ENCODE measurements at places on chromosomes 1 and 21.

DNA sequence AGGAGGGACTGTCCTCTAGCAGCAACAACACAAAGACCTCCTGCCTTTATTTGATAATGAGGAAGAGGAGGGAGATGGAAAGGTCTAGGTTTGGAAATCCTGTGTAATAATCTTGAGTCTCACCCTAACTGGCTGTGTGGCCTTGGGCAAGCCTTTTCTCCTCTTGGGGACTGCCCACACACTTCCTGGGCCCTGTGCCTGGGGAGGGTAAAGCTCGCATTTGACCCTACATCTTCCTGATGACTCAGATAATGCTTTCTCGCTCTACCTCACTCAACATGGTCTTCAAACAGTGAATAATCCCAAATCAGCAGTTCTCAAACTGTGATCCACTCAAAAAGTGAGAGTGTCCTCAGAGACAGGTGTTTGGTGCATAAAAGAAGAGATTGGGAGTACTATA lies 81.2 kb downstream of the VWA5B1 start:
- no peak for DNase-seq

DNA sequence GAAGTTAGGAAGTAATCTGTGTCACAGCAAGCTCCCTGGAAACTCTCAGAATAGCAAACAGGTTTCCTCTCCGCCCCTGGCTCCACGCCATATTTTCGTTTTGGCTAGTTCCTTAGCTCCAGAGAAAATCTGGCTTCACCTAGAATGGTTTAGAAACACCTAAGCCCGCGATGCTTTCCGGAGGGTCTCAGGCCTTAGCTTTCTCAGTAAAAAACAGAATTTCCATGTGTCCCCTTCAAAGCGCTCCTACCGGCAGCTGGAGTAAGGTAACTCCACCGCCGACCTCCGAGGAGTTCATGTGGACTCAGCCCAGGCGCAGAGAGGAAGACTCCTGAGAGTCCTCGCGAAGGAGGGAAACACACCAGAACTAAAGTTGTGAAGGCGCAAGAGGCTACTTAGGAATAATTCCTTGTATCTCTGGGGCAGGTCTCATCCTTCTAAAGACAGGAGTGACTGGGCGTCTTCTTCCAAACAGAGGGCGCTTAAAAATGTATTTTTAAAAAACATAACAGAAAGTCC lies 406 bp downstream of the KIAA0040 start:
- no peak for DNase-seq

- DNase-seq, result no peak
Observed at GRCh38 chr1:190416239-190416638, 61.4 kb downstream of the BRINP3 start.

GRCh38 chr1:168421399-168422004 lies 122.3 kb downstream of the XCL2 start:
- DNase-seq, result no peak

DNA sequence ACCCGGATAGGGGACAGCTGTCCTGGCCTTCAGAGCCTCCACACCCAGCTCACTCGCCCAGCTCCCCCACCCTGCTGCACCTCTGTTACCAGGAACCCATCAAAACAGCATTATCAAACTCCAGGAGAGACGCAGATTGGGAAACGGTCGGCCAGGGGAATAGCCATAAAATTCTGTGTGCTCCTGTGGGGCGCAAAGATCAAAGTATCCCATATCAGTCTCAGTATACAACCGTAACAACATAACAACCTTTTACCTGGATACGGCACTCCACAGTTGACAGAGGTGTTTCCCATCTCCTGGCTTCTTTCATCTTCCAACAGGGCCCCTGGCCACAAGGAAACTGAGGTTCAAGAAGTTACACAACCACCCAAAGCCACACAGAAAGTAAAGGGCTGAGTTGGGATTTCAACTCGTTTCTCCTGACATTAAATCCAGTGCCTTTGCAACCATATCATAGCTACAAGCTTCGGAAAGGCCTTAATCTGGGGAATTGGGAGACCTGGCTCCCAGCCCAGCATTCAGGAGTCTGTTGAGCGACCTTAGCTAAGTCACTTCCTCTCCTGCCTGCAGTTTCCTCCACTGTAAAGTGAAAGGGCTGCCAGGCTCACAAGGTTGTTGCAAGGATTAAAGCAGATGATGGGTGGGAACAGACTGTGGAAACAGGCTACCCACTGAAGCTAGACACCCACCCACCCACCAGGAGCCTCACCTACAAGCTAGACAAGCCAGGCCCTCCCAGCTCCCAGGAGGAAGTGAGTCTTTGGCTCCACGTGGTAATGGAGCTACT lies 8.1 kb upstream of the EPHB2 start:
- DNase-seq, result no peak

DNA sequence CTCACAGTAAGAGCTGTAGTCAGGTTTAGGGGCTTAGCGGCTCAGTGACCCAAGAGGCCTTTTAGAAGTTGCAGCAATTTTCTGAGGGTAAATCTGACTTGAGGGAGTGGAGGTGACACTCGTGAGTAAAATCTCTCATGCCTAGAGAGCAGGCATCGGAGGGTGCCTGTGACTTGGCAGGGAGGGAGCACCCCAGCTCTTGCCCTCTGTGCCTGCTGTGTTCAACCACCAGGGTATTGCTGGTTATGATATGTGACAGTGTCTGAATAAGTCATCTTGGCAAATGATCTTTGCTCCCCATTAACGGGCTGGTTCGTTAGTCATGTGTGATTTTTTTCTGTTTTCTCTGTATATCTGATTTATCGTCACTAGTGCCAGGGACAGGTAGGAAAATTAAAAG lies 5.9 kb downstream of the MAN1C1 start:
- DNase-seq, result no peak

- no peak for DNase-seq
Observed at GRCh38 chr1:56644064-56644918, 823 bp upstream of the PRKAA2 start.

GRCh38 chr1:162716123-162716522 lies 74.4 kb upstream of the HSD17B7 start:
- DNase-seq, result no peak

GRCh38 chr1:29256979-29257804 lies 20.9 kb downstream of the PTPRU start:
- no peak for DNase-seq

- no peak for DNase-seq
Observed at GRCh38 chr1:57945045-57945444, 521.2 kb upstream of the DAB1 start.

GRCh38 chr1:46393510-46393909 lies 607 bp upstream of the FAAH start:
- no peak for DNase-seq

DNA sequence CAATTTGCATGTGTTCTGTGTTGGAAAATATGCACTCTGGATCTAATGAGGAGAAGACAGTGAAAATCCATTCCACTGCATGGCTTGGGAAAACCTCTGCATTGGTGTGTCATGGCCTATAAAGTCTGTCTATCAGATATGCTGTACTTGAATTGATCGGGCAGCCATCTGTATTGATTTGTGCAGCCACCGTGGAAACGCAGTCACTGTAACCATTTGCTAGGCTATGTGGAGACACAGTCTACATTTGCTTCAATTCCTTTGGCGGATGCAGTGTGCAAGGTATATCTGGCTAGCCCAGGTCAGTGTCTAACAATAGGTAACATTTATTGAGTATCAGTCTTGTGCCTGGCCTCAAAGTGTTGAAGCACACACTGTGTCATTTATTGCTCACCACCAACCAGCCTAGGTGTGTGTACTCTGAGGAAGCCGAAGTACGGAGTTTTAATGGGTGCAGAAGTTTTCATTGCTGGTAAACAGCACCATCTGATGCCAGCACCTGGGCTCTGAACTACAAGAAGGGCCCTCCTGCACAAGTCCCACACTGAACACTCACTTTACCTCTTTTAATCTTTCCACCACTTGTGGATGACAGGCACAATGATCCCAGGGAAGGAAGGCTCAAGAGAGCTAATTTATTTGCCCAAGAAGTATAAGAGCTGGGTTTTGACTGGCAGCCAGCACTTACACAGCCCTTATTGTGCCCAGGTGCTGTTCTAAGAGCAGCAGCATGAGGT lies 83.4 kb downstream of the DAB1 start:
- no peak for DNase-seq

GRCh38 chr21:42467140-42467983 lies 28.7 kb downstream of the RSPH1 start:
- no peak for DNase-seq

- no peak for DNase-seq
Observed at GRCh38 chr1:1245817-1246576, 525 bp downstream of the C1QTNF12 start.

DNA sequence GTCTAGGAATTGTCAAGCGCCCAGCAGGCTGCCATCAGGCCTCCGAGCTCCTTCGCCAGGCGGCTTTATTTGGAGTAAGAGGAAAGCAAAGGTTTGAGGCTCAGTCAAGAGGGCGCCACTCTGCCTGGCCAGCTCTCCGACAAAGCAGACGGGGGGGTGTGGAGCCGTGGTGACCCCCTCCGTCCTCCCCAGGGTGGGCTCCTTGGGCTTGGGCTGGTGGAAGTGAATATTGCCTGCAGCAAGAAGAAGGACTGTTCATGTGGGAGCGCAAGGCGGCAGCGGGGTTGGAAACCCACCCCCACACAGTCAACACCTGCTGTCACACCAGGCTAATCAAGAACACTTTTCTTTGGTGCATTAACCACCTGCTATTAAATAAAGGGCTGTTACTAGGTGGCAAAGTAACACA lies 14.6 kb downstream of the EPHX1 start:
- DNase-seq, result no peak

GRCh38 chr1:21651214-21652042 lies 17.7 kb downstream of the RAP1GAP start:
- DNase-seq, result no peak

GRCh38 chr1:224873434-224874369 lies 55.8 kb upstream of the DNAH14 start:
- DNase-seq, result no peak

DNA sequence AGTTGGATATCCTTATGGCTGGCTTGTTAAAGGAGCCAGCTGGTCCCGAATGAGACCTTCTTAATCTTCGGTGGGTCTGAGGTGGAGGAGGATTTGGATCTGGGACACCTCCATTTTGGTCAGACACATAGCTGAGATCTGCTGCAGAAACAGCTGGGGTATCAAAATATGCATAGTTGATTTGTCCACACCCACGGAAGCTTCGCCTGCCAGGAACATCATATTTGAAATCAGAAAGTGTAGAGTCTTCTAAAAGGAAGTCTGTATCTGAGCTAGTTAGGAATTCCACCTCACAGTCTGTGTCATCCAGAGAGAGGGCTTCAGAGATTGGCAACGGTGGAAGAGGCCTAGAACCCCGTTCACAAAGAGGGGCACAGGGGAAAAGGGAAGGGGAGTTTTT lies 12.3 kb downstream of the ERRFI1 start:
- no peak for DNase-seq
